Omental fat pad (tissue), 4 donors: ENCODE measurements at places on chromosomes 16 and 17. TPM values are rescaled to one million over a fixed set of nuclear protein-coding genes. Genes with fewer than 3 reads are reported as not detected.

NUDT7 gene
- 20.0 TPM for total RNA-seq

ACSM2A gene
- not detected for total RNA-seq

DNA sequence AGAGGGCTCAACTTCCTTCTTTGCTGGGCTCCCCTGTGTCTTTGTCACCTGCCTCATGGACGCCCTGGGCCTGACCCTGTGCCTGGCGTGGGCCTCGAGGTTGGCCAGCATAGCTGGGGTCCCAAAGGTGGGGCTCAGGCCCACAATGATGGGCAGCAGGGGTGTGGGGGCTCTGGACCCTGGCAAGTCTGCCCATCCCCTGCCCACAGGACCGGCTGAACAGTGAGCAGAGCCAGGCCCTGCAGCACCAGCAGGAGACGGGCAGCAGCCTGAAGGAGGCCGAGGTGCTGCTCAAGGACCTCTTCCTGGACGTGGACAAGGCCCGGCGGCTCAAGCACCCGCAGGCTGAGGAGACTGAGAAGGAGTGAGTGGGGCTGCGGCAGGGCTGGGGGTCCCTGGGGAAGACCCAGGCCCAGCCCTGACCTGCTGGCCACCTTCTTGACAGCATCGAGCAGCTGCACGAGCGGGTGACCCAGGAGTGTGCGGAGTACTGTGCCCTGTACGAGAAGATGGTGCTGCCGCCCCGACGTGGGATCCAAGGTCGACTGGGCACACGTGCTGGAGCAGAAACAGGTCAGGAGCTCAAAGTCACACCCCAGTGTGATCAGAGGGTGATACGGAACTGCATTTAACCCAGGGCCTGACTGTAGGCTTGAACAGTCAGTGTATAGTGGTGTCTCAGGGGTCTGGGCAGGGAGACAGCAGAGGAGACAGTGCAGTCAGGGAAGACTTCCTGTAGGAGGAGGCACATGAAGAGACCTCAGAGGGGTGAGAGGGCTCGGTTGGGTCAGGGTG lies 3.8 kb downstream of the EVPLL start:
- no peak for DNase-seq

- DNase-seq: no peak
These were observed 1.0 kb downstream of the DCTN5 start for GRCh38 chr16:23642246-23642774.

TM4SF5 gene
- total RNA-seq: not detected

DNA sequence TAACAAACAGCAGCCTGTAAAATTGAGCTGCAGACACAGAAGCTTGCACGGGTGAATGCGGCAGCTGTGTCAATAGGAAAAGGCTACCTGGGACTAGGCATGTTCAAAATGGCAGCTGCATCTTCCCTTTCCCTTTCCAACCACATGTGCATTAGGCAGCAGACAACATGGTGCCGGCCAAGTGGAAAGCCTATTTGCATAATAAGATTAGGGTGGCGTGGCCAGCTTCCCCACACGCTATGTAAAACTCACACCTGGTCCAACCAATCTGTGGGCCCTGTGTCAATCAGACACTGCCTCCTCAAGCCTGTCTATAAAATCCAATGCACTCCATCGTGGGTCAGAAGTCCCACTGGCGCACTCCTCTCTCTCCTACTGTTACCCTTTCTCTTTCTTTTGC lies 61.0 kb upstream of the RBBP6 start:
- DNase-seq: no peak

DNA sequence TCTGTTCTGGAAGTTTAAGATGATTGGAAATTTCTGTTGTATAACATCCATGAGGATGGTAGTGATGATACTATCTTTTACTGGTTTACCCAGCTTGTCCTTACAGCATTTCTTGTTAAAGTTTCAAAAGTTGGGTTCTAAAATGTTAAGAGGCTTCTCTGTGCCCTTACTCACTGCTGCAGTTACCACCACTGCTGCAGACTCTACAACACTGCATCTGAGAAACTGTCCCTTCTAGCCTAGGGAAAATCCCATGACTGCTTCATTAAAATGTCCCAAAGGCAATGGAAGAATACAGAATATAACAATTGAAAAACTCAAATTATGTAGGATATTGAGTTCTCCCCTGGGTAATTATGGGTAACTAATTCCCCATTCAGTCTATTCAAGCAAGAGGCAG lies 3.8 kb upstream of the NSRP1 start:
- DNase-seq: no peak

GRCh38 chr16:1906055-1906845 lies 12.0 kb downstream of the HS3ST6 start:
- DNase-seq: no peak

DNA sequence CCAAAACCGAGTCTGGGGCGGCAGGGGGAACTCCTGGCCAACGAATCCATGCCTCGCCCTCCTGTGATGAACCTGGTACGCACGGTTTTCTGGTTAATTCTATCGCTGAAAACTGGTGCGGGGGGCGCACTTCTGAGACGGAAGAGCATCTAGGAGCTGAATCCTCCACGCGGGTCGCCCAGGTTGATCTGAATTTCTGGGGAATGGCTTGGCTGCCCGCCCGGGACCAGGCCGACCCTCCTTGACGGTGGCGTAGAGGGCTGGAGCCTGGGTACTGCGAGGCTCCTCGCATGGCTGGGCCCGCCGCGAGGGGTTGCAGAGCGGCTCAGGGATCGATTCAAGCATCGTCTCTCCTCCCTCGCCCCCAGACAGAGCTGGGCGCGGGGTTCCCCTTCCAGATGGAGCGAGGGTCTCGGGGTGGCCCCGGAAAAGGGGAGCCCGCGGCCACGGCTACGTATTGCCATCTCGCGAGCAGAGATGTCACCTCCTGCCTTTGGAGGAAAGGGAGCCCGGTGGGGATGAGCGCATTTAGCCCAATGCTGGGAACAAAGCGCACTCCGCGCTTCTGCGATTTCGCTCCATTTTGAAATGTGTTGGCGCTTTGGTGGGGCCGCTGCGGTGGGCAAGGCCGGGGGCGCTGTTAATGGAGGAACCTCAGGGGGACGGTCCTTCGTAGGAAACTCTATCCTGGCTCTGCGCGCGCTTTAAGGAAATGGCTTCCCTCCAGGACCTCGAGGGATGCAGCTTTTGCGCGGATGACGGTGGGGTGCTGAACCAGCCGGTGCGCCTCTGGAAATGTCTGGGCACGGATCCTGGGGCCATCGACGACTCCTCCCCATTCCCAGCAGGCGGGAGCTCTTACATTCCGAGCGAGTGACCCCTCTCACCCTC lies 2.7 kb downstream of the MAPT start:
- DNase-seq: no peak

TMEM92 gene
- 0.93 TPM for total RNA-seq

CCDC78 gene
- 2.2 TPM for total RNA-seq

RPRML gene
- total RNA-seq: not detected

DNA sequence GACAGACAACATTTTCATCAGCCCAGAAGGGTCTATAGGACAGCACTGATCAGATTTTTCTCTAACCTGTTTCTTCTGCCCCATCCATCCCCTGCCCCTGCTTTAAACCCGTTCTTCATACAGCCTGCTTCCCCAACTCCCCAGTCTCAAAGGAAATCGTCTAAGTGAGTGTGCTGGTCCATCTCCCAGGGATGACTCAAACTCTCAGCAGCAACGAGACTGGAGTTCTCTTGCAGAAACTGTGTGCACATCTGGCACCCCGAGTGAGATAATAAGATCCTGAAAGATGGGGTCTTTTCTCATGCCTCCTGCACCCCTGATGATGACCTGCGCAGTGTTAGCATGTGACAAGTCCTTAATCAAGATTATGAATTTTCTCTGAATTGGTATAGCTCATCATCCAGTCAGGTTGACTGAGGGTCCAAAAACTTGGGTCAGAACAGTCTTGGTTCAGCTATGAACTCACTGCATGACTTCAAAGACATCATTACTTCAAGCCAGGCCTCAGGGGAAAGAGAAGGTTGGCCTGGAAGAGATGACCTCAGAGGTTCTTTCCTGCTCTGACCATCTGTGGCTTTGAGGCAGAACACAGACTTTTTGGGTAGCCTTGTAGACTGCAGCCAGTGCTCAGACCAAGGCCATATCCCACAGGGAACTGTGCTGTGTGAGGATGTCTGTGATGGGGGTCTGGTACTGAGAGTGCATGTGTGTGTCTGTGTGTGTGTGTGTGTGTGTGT lies 117.9 kb downstream of the SPACA3 start:
- DNase-seq: no peak

GRCh38 chr17:57243171-57243622 lies 13.1 kb upstream of the MSI2 start:
- DNase-seq: no peak

KRT28 gene
- total RNA-seq: not detected

DNAH2 gene
- 0.95 TPM for total RNA-seq

- DNase-seq: no peak
These were observed 99.7 kb downstream of the CDH8 start for GRCh38 chr16:61936522-61936921.

DNA sequence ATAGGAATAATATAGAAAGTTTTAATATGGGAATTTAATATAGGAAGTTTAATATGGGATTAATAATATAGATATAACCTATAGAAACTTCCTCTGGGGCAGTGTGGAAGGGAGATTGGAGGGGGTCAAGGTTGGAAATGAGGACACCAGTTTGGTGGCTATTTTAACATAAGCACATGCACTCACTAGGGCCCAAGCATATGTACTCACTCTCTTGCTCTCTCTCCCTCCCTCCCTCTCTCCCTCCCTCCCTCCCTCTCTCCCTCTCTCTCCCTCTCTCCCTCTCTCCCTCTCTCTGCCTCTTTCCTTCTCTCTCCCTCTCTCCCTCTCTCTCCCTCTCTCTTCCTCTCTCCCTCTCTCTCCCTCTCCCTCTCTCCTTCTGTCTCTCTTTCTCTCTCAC lies 528.1 kb downstream of the NPIPA7 start:
- DNase-seq: no peak

GRCh38 chr17:10518271-10519037 lies at the start of gene MYH1:
TSS of gene MYH1 (minus strand) at chr17:10518542. CDS start at chr17:10516642, 1,900 bp downstream.
- DNase-seq: no peak

CLEC18A gene
- total RNA-seq: 0.48 TPM

LPO gene
- 0.46 TPM for total RNA-seq
